ENCODE measurements at places on chromosomes 6 and 20.
A peak's percentile ranks its signal among the peaks of the same experiment; 100 is the strongest.

GRCh38 chr6:52645976-52646375 is 24.9 kb upstream of the TMEM14A start:
- no peak for DNase-seq

DNA sequence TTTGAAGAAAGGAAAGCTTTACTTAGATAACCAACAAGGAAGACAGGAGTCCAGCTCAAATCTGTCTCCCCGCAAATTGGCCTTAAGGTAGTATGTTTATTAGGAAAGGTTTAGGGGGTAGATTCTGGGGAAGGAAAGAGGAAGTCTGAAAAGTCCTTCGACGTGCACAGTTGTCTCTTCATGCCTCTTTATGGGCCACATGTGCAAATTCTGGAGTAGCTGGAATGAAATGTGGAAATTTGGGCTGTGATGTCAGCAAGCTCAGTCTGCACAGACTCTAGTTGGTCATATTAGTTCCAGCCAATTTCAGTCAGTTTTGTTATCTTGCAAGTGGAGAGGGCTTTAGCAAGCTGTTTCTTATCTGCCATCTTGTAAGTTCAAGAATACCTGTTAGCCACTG is 50.1 kb downstream of the NUP153 start:
- no peak for DNase-seq

- DNase-seq, result no peak
Observed at GRCh38 chr20:17928211-17928611, 40.4 kb downstream of the SNX5 start.

GRCh38 chr20:4217349-4217841 is 202.0 kb upstream of the RNF24 start:
- no peak for DNase-seq

GRCh38 chr6:128952902-128953301 is 70.0 kb downstream of the LAMA2 start:
- DNase-seq, result no peak

DNA sequence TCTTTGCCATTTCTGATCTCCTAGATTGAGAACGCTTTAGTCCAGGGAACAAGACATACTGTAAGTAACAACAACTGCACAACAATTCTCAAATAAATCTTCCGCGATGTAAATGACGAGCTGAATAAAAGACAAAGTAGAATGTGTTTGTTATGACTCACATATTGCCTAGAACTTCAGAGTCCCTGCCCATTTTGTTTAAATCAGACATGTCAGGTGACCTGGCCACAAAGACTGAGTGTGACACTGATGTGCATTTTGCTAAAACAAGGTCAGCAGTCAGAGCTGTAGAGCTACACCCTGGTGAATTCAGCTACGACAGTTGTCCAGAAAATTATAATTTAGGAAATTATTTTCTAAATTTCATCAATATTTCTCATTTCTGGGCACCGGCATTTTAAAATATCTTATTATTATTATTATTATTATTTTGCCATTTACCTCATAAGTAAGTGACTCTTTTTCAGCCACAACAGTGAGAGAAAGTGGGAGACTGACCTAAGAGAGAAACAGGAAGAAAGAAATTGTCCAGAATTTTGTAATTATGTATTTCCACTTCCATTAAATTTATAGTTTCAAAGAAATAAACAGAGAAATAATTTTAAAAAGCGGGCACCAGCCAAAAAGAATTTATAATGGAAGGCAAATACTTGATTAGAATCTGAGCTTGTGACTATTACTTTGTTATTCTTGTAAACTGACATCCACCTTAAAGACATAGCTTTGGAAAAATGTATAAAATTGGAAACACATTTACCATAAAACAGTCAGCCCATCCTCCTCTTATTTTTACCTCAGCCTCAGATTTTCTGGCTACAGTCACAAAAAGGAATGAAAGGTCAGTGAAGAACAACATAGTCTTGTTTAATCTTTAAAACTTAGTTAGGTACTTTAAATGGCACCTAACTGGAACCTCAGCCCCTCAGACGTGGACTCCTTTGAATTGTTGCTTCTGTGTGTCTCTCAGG is 157.0 kb upstream of the CITED2 start:
- peak; percentile 32 for DNase-seq

DNA sequence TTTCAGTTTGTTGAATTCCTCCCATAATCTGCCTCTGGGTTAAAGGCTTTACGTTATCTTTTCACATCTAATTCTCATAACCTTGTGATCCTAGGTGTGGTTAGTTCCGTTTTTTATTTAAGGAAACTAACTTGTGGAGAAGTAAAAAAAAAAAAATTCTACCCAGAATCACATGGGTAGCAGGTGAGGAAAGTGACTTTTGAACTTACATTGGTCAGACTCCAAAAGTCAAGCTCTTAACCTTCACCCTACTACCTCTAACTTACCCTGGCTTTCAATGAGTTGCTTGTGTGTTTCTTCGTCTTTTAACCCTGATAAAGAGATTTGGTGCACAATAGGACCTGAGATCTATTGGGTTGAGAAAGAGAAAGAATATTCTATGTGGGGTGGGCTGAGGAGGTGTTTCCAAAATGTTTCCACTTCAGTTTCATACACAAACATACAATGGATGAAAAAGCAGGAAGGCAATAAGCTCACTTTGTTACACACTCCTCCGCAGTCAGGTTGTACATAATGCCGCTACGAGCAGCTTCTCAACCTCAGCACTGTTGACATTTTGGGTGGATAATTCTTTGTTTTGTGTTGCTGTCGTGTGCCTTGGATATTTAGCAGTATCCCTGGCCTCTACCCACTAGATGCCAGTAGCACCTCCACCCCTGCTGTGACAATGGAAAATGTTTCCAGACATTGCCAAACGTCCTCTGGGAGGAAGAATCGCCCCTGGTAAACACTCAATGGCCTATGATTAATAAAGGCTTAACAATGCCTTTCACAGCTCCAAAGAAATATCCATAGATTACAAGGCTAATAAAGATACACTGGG is 193.0 kb upstream of the ZNF217 start:
- no peak for DNase-seq

DNA sequence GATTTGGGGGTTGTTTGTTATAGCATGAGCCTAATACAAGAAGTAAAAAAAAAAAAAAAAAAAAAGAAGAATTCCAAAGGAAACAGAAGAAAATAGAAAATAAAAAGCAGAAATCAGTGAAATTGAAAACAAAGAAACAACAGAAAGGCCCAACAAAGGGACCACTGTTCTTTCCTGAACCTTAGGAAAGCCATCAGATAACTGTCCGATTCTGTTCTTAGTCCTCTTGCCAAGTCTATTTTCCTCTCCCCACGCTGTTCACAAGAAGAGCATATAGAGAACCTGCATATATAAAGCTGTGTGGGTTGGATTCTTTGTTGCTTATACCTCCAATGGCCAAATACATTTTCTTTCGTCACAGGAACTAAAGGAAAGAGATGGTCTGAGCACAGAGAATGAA is 38.0 kb upstream of the IPCEF1 start:
- DNase-seq, result no peak

DNA sequence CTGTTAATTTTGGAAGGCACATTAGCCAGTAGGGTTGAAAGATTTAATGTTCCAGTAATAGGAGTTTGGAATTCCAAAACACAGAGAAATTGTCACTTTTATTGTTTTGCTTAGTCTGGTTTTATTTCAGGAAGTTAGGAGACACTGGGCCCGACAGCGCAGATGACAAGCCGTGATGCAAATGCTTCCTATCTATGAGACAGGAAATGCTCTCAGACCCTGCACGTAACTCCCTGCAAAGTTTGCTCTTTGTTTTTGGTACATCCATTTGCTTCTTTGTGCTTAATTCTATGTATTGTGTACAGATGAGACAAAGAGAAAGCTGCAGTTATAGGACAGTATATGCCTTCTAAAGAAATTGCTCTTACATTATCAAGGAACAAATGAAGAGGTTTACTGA is 201.6 kb upstream of the SGK1 start:
- no peak for DNase-seq

GRCh38 chr6:46062312-46062711 is 46.7 kb upstream of the CLIC5 start:
- peak; percentile 85 for DNase-seq

- DNase-seq, result no peak
Observed at GRCh38 chr20:31830406-31830981, 11.3 kb downstream of the MYLK2 start.

DNA sequence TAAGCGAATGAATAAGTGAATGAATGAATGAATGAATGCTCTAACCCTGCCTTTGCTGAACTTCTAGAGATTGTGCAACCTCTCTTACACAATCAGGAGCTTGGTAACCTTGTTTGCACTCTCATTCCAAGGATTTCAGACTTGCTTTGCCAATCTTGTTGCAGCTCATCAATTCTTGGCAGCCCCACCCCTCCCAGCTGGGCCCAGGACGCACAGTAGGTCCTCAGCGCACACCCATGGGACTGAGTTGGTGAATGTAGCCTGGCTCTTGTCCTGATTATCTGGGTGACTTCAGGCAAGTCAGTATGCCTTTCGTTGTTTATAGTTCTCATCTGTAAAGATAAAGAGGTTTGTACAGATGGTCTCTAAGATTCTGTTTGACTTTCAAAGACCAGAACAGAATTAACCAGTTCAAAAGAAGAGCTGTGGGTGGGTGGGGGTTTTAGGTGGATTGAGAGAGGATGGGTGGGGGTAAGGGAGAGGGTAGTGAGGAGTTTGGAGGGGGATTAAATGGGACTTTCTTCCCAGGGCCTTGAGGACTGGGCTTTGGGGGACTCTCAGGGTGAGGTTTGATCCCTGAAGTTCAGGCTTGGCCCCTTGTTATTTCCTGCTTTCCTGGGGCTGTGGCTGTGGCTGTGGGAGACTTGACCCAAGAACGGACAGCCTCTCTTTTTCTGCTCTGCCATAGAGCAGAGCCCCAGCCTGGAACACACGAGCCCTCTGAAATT is 33.2 kb downstream of the VEGFA start:
- DNase-seq, result no peak

DNA sequence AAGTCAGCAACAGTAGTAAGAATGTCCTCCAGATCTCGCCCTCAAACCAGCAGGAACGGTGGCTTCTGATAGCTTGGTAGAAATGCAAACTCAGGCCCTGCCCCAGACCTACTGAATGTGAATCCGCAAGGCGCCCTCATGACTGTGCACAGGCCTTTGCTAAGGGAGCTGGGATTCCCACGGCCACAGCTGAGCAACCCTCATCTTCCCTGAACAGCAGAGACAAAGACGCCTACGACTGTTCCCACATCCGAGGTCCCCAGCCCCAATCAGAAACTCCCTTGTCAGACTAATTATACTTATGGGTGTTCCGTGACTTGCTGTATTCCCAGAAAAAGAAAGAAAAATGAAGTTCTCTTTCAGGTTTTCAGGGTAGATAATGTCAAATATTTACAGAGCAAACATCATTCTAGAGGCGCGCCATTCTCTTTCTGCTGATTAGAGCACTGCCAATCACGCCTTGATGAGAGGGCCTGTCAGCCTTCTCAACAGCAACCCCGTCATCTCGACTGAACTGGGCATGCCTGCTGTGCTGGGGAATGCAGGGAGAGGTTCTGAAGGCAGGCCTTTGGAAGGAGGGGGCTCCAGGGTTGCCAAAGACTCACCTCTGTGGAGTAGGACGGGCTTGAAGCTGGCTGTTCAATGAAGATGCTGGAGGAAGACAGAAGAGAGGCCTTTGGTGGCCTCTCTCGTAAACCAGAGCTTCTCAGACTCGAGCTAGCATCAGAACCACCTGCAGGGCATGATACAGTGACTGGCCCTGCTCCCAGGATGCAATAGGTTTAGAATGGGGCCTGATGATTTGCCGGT is 79.9 kb downstream of the ZNF217 start:
- DNase-seq, result no peak

Measured in kidney glomerular epithelial cell (primary cell).